ENCODE measurements at places on chromosomes 2 and 18.

DNA sequence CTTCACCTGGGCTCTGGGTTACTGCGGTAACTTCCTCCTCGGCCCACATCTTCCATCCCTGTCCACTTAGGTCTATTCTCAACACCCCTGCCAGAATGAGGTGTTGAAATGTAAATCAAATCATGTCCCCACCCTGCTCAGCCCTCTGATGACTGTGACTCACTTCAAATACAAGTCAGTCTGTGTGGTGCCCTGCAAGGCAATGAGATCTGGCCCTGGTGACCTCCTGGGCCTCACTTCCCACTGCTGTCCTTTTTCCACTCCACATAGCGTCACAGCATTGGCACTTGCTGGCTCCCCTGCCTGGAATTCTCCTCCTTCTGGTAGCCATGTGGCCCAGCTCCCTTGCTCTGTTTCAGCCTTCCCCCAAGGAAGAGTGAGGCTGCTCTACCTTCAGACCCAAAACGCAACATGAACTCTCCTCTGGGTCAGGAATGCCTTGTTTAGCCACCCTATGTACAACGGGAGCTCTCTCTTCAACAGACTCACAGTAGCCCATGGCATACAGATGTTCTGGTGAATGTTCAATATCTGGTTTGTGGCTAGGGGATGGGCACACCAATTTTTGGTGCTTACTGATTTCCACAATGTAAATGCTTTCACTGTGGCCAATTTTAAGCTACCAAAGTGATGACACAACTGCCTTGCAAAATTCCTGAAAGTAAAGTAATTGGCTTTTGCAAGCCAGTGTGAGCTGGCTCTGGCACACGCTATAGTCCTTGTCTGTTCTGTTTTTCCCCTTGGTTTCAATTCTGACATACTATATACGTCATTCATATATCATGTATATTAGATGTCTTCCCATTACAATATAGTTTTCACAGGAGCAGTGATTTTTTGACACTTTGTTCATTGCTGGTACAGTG is 550.3 kb upstream of the HS6ST1 start:
- DNase-seq: no peak

DNA sequence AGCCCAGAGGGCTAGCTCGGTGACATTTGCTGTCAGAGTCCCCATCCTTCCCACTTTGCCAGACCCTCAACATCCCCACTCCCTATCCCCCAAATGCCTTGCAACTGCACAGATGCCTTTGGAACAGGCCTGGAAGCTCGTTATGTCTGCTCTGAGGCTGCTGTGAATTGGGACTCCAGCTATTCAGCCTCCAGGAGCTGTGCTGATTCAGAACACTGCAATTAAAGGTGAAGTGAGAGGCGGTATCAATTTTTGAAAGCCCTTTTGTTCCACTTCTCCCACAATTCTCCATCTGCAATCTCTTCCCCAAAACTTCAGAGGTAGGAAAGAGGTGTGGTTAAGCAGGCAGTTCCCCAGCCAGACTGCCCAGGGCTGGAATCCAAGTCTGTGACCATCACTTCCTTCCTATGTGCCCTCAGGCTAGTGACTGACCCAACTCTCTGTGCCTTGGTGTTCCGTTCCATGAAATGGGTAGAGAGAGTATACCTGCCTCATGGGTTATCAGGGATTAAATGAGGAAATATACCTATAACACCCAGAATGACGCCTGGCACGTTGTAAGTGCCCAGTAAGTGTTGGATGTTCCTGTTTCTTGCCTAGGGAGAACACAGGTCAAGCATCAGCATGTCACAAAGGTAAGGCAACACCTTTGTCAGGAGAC is 17.5 kb downstream of the NOSTRIN start:
- DNase-seq: no peak

DNA sequence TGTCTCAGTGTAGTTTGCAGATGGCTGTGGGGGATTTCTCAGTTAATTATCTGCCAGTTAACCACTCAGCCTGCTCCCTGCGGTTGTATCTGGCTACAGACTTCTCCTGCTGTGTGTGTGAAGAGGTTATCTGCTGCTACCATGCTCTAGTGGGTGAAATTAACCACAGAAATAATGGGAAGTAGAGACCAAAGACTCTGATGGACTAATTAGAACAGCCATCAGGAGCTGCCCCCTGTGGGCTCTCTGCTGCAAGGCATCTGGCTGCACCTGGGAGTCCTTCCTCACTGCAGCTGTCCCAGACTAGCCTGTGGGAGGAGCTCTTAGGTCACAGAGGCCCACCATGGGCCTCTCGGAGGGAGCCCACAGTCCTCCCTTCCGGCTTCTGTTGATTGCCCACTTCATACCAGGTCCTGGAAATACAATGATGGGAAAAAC is 66.6 kb downstream of the CTIF start:
- no peak for DNase-seq

DNA sequence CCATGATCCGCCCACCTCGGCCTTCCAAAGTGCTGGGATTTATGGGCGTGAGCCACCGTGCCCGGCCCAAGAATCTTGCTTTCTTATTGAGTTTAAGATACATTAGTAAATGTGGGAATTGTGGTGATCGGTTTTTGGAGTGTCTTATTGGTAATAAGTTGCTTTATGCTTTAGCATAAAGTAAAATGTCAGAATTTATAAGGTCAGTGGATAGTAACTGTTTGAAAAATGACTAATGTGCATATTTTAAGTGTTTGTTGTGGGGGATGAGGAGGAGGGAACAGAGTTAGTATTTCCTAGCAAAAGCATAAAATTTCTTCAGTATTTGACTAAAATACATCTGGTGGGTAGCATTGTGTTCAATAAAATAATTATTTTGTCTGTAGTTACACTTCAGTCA is 77.4 kb downstream of the SLC39A10 start:
- no peak for DNase-seq

DNA sequence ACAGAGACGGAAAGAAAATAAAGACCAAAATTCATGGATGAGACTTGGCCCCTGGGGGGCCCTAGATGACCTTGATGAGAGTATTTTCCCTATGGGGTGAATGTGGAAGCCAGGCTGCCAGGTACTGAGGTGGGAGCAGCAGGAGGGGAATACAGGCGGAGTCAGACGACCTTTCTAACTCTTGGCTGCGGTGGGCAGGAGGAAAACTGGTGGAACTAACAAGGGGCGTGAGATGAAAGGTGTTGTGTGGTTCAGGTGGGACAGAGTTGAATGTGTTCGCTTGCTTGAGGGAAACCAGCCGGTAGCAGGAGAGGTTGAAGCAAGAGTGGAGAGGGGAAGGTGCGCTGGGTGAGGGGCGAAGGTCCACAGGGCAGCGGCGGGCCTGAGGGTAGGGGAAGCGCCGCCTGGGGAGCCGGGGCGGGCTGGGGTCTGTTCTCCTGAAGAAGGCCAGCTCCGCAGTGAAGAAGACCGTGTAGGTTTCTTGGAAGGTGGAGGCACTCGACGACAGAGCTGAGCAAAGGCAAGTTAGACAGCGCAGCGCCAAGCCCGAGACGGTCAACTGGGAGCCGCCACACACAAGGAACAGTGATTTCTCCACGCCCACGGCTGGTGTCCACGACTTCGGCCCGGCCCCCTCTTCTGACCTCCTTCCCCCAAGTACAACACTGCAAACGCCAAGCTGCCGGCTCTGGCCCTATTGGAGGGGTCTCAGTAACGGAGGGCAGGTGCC is 61.7 kb downstream of the GNAL start:
- no peak for DNase-seq

DNA sequence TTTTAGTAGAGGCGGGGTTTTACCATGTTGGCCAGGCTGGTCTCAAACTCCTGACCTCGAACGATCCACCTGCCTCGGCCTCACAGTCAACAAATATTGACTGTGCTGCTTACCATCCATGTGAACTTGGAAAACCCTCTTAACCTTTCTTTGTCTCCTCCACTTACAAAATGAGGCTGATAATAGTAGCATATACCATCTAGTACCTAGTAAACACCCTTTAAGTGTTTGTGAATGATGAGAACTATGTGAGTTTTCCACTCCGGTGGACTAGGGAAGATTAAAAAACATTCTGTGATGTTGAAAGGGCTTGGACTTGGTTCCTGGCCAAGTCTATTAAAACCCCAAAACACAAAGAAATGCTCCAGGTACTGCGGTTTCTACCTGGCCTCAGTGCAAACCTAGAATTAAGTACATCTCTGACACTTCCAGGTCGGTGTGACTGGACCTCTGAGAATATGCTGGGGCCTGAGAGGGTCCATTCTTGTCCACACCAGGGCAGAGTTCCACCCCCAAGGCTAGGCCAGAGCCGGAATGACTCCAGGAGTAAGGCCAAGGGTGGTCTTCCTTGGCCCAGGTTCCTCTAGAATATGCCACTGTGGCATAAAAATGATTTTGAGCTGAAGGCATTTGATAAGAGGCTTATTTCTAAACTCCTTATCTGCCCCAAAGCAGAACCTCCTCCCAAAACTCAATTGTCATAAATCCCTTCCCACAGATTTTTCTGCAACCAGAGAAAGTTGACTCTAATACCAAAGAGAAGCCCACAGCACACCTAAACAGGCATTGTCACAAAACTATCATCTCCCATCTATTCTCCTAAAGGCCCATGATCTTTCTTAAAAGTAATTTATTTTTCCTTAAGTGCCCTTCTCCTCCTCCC is 217.5 kb downstream of the TGIF1 start:
- no peak for DNase-seq

GRCh38 chr2:190802626-190803209 is 77.9 kb upstream of the GLS start:
- DNase-seq: no peak
